Activated naive CD4-positive, alpha-beta T cell treated with Interleukin-2 at 50 U/mL for 16 hours (primary cell): ENCODE measurements at places on chromosomes 5 and 9.

DNA sequence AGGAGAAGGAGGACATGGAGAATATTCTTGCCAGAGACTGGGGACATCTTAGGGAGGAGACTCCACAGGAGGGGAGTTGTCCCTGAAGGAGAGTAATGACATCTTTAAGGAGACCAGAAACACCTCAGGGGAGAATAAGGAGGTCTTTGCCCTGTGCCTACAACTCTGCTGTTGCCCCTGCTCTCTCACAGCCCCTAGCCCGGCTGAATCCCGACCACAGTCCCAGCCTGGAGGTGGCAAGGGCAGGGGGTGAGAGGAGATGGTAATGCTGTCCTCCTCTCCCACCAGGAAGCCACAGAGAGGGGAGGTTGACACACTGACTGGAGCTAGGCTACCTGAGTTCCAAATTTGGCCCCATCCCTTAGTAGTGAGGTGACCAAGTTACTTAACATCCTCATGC lies 30.2 kb upstream of the ENHO start:
- DNase-seq = no peak

GRCh38 chr9:35311891-35312639 lies 150.3 kb downstream of the UNC13B start:
- no peak for DNase-seq

- no peak for DNase-seq
Measured at GRCh38 chr5:148615644-148616275, 38.6 kb downstream of the HTR4 start.

- no peak for DNase-seq
Measured at GRCh38 chr5:42074353-42074752, 149.3 kb downstream of the FBXO4 start.

GRCh38 chr5:16467363-16468219 lies 2.0 kb upstream of the ZNF622 start:
- DNase-seq = peak; percentile 3

GRCh38 chr5:148825716-148826052 lies 727 bp upstream of the ADRB2 start:
- DNase-seq = no peak

DNA sequence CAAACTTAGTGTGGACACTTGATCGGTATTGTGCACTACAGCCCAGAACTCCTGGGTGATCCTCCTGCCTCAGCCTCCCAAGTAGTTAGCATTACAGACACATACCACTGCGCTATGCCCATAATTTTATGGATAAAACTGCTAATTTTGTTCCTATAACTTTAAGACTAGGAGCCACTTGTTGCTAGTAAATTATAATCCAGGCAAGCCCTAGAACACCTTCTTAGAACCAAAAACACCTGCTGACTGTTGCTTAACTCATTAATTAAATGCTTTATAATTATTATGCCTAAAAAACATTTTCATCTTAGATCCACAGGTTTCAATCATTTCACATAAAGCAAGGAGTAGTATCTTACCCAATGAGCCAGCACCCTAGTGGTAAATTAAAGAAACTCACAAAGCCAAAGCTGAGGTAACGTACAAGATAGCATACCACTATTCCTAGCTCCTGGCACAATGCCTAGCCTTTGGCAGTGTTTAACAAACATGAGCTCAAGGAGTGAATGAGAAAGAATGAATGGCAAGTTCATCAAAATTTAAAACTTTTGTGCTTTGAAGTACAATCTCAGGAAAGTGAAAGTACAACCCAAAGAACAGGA lies 5.4 kb downstream of the MRPS27 start:
- DNase-seq = no peak

- no peak for DNase-seq
Measured at GRCh38 chr5:17373814-17374556, 124.0 kb upstream of the TAF11L2 start.

GRCh38 chr5:158309088-158309807 lies 450.3 kb upstream of the CLINT1 start:
- DNase-seq = no peak
